NCI-H446 treated with DMSO at 0.1 percent for 48 hours (cell line): ENCODE measurements at places on chromosomes 11 and 22.

GRCh38 chr11:132430429-132431062, 1060.1 kb downstream of the NTM start:
- DNase-seq: no peak

GRCh38 chr11:72353861-72354260, 80.5 kb downstream of the CLPB start:
- no peak for DNase-seq

DNA sequence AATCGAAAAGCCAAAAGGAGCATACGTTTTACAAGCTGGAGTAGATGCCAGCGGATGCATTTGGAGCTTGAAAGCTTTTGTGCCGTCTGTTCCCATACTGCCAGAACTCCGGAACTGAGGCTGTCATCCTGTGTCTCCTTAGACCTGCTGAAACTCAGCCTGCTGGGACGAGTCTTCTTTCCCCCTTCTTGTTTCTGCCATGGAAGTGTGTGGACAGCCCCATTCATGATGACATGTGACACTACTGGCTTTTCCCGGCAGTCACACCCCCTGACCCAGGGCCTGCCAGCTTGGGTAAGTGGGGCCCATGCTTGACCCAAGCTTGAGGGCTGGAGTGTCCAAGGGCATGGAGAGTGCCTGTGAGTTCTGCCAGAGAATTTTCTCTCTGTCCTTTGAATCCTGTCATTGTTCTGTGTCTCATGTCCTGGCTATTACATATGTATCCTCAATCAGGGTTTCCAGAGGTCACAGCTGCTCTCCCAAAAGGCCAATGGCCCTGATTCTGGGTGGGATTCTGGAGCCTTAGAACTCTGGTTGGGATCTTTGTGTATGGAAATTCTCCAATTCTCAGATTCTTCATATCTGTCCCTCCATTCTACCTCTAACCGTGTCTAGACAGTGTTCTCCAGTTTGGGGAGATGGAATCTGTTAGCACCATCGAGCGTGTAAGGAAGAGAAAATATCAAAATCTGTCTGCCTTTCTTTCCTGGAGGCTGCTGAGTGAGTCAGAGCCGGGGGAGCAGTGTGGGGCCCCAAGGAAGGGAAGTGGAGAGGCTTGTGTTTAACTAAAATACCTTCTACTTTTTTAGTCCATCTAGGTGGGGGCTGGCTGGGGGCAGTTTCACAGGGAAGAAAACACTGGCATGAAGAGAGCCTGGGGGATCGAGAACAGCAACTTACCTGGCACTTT, 73.2 kb downstream of the KIAA1671 start:
- no peak for DNase-seq

- DNase-seq: no peak
These were observed 120.2 kb upstream of the TBCEL start for GRCh38 chr11:120903686-120904085.

DNA sequence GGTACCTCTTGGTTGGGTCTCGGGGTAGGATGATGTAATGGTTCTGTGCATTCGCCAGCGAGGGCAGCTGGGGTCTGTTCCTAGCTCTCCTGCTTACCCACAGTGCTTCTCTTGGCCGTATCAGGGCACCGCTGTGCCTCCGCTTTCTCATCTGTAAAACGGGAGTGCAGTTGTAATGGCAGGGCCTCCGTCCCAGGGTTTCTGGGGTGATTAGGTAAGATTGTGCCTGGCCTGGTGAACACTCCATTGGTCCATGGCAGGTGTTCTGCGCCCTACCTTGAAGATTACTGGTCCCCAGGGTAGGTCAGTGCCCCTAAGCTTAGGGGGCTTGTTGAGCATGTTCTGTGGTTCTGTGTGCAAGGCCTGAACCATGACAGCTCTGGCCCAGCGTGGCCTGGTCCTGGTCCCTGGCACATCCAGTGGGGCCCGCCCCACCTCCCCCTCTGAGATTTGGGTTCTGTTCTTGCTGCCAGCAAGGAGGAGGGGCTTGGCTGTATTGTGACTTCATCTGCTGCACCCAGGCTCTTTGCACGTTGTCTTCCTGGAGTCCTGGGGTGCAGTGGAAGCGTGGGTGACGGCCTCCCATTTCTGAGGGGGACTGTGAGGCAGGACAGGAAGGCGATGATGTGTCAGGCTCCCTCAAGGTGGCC, 4.9 kb downstream of the MYRF start:
- DNase-seq: no peak

- DNase-seq: no peak
These were observed 5.2 kb downstream of the ROBO3 start for GRCh38 chr11:124870430-124870829.

GRCh38 chr11:33894398-33894746, 2.5 kb upstream of the LMO2 start:
- no peak for DNase-seq

GRCh38 chr11:74895340-74896116, 53.4 kb downstream of the XRRA1 start:
- DNase-seq: no peak

GRCh38 chr22:44537467-44537866, 39.4 kb upstream of the RTL6 start:
- no peak for DNase-seq

DNA sequence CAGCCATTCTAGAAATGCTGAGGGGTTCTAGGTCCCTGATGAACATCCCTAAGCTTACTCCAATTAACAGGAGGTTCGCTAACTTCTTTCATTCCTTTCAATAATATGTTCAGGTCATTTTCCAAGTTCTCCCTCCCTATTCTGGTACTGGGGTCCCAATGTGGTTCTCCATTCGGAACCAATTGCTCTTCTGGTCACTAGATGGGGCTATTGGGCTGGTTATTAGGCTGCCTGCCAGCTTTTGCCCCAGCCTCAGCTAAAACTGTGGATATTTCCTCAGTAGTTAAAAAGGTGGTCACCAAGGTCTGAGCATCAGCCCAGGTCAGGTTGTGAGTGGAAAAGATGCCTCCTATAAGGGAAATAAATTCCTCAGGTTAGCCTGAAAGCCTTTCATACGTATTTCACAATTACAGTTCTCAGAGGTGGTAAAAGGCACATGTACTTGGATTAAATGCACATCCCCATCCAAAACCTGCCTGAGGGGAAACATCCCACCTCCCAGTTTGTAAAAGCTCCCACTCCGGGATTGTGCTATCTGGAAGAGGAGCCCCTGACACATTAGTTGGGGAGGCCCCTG, 161.1 kb upstream of the CCDC179 start:
- DNase-seq: no peak

DNA sequence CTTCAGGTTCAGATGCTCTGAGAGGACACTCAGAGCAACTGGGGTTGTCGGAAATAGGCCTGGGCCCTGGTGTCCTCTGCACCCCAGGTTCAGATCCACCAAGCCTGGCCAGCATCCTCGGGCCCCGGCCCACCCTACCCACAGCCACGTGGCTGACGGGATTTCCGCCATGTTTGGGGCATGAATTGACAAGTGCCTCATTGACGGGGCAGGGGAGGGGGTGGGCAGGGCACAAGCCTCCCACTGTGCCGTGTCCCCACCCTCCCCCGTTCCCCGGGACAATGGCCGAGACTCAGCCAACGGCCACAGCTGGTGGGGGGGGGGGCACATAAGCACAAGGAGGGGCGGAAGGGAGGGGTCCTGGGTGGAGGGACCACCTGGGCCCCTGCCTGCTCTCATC, 8.5 kb downstream of the MYRF start:
- DNase-seq: no peak

GRCh38 chr11:126182787-126183445, 28.5 kb downstream of the RPUSD4 start:
- no peak for DNase-seq

DNA sequence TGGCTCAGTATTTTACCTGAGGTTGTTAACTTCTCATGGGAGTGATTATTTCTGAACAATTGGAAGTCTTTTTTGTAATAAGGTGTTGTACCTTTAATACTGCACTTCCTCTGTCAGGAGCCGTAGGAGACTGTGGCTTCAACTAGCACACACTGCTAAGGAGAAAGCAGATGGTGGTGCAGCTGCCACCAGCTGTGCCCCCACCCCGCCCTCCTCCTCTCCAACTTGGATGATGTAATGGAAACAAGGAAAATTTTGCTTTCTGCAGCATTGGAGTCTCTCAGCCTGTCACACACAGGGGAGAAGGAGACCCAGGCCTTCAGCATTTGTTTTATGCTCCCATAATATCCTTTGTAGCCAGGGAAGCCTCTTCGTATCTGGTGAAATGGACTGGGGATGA, 91.2 kb downstream of the TEAD1 start:
- peak; percentile 63 for DNase-seq

GRCh38 chr11:5625281-5625680, 480 bp downstream of the TRIM34 start:
- no peak for DNase-seq

DNA sequence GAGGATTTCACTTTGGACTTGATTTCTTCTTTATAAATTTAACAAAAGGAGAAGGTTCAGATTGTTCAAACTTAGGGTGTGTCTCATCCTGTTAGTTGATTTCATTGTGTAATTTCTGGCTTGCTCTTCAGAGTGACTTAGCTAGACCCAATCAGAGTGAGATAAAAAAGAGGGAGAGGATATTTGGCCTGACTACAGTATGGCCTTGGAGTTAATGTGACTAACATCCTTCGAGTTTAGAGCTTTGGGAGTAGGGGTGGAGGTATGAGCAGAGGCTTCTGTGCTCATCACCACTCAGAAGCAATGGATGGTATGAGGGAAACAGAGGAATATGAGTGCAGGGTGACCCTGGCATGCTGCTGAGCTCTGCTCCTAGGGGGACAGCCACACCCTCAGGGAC, 114.2 kb downstream of the ME3 start:
- DNase-seq: no peak

DNA sequence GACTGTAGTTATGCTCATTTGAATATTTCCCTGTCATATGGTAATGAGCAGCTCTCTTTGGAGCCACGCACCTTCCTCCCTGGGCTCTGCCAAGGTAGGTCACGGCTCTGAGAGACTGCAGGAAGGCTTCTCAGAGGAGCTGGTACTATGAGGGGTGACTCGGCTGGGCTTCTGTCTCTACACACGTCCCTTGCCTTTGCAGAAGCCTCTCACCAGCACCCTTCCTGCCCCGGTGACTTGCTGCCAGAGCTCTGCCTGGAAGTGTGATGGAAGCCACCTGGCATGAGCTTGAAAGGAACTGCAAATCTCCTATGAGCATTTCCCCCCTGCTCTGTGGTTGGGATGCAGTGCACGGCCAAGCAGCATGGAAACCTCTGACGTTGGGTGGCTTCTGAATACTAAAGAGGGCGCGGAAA, 74.2 kb downstream of the KIRREL3 start:
- no peak for DNase-seq

DNA sequence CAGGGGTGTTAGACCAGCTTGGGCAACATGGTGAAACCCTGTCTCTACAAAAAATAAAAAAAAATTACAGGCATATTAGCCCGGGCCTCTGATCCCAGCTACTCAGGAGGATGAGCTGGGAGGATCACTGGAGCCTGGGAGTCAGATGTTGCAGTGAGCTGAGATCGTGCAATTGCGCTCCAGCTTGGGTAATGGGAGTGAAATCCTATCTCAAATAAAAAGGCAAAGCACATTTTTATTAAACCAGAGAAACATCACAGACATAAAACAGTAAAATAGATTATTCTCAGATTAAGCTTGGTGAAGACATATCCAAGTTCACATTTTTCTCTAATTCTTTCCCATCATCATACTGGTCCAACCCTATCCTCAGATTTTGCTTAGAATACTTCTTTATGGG, 30.1 kb upstream of the XBP1 start:
- no peak for DNase-seq

DNA sequence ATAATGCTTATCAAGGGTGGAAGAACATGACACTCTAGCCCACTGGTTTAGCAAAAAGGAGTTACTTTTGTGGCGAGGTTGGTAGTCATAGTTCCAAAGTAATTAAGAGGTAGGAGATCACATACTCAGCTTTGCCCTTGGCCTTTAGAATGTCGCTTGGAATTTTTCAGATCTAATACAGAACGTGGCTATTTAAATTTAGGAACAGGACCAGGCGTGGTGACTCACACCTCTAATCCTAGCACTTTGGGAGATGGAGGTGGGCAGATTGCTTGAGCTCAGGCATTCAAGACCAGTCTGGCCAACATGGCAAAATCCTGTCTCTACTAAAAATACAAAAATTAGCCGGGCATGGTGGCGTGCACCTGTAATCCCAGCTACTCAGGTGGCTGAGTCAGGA, 26.1 kb upstream of the ZNRF3 start:
- no peak for DNase-seq

DNA sequence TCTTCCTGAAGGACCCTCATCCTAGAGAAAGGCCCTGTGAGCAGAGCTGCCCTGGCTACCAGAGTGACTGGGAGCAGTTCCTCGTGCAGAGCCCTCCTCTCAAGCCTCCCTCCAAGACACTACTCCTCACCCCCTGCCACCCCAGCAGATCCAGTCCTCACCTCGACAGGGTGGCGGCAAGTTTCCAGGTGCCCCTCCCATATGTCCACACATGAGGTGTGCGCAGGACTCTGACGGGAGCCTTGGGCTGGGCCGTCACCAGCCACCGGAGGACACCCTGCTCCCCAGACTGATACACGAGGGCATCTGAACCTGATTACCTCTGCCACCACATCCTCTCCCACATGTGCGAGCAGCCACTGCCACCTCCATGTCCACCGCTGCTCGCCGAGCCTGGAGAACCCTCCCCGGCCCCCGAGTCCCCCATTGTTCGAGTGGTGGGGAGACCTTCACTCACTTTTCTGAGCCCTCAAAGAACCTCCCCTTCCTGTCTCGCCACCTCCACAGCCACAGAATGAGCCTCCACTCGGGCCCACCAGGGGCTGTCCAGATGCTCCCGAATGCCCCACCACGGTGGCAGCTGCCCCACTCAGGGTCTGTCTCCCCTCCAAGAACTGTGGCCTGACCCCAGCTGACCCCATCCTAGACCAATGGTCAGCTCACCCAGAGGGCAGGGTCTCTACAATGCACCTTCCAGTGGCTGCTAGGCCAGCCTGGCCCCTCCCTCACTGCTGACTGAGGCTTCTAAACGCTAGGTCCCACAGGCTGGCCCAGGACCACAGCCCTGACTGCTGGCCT, 62.5 kb downstream of the DGCR2 start:
- DNase-seq: no peak

- DNase-seq: no peak
These were observed 30.1 kb downstream of the SYT9 start for GRCh38 chr11:7281809-7282208.
